ENCODE measurements at places on chromosomes 12 and 14. TPM values are rescaled to one million over a fixed set of nuclear protein-coding genes. Genes with fewer than 3 reads are reported as not detected.

Gene APOLD1
- 4.5 TPM for polyA plus RNA-seq

Gene RNU4-1
- not detected for polyA plus RNA-seq

Gene MCRS1
- polyA plus RNA-seq: 60.4 TPM

Gene CLEC9A
- polyA plus RNA-seq: not detected

Gene CRIP1
- polyA plus RNA-seq: 272 TPM

Gene LRTM2
- polyA plus RNA-seq: not detected

Gene REP15
- polyA plus RNA-seq: 1.3 TPM

Gene BCL2L2
- polyA plus RNA-seq: 35.6 TPM

Gene KRT85
- 0.58 TPM for polyA plus RNA-seq

Gene DEGS2
- 25.1 TPM for polyA plus RNA-seq

Gene FERMT2
- 46.2 TPM for polyA plus RNA-seq

Gene C12orf50
- polyA plus RNA-seq: not detected

Gene ADCY4
- polyA plus RNA-seq: 19.2 TPM

Gene RAD51AP1
- polyA plus RNA-seq: 0.52 TPM

- no peak for DNase-seq
Measured at GRCh38 chr14:84670796-84671195, 859.1 kb upstream of the FLRT2 start.

GRCh38 chr12:69514111-69514510, 43.9 kb downstream of the FRS2 start:
- no peak for DNase-seq

- no peak for DNase-seq
Measured at GRCh38 chr12:45483571-45483970, 245.9 kb upstream of the ARID2 start.

DNA sequence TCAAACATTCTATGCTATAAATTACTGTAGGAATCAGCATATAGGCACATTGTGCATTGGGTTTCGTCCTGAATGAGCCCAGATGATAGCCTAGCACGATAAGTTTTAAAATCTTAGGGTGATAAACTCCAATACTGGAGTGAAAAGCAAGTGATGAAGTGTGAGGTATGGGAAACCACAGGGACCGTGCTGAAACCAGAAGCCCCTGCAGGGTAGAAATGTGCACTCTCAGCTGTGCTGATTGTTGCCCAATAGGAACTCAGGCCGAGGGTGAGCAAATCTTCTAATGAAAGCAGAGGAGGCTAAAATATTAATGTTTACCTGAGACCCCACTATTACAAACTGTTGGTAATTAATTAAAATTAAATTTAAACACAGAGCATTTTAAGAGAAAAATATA, 1486.6 kb downstream of the AACS start:
- no peak for DNase-seq

DNA sequence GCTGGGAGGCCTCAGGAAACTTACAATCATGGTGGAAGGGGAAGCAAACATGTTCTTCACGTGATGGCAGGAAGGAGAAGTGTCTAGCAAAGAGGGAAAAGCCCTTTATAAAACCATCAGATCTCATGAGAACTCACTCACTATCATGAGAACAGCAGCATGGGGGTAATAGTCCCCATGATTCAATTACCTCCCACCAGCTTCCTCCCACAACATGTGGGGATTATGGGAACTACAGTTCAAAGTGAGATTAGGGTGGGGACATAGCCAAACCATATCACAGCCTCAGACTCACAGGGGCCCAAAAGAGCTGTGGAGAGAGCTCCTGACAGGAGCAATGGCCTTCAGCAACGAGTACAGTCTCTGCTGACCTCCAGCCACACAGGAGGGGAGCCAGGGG, 151.4 kb downstream of the GXYLT1 start:
- no peak for DNase-seq

GRCh38 chr12:124592481-124593160, 25.2 kb upstream of the NCOR2 start:
- DNase-seq: no peak

- DNase-seq: peak; percentile 54
Measured at GRCh38 chr14:104898870-104899510, 25.7 kb upstream of the PLD4 start.

DNA sequence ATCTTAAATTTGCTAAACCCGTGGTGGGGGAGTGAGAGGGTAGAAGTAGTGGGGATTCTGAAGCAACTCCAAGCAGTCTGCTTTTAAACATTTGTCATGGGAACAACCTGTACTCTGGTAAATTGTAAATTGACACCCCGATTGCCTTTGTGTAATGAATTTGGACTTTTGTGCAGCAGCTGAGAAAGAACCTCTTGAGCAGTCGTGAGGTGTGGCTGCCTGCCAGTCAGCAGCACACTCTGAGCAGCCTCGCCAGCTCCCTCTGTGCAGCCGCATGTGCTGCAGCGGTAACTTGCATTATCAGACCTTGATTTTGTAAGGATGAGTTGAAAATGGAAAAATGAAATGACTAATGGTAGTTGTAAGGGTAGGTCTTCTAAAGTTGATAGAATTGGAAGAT, 74.3 kb downstream of the SUSD6 start:
- no peak for DNase-seq

- no peak for DNase-seq
Measured at GRCh38 chr12:119020406-119021360, 39.3 kb downstream of the SRRM4 start.

- no peak for DNase-seq
Measured at GRCh38 chr12:52604859-52605258, 3.6 kb upstream of the KRT72 start.

GRCh38 chr12:31225656-31226535, 100.1 kb downstream of the SINHCAF start:
- DNase-seq: no peak

GRCh38 chr12:100591979-100592378, 18.5 kb downstream of the GAS2L3 start:
- DNase-seq: no peak

- DNase-seq: no peak
Measured at GRCh38 chr14:25349269-25349668, 299.3 kb upstream of the STXBP6 start.

GRCh38 chr12:47377414-47378221, 297.9 kb upstream of the AMIGO2 start:
- peak; percentile 92 for DNase-seq

DNA sequence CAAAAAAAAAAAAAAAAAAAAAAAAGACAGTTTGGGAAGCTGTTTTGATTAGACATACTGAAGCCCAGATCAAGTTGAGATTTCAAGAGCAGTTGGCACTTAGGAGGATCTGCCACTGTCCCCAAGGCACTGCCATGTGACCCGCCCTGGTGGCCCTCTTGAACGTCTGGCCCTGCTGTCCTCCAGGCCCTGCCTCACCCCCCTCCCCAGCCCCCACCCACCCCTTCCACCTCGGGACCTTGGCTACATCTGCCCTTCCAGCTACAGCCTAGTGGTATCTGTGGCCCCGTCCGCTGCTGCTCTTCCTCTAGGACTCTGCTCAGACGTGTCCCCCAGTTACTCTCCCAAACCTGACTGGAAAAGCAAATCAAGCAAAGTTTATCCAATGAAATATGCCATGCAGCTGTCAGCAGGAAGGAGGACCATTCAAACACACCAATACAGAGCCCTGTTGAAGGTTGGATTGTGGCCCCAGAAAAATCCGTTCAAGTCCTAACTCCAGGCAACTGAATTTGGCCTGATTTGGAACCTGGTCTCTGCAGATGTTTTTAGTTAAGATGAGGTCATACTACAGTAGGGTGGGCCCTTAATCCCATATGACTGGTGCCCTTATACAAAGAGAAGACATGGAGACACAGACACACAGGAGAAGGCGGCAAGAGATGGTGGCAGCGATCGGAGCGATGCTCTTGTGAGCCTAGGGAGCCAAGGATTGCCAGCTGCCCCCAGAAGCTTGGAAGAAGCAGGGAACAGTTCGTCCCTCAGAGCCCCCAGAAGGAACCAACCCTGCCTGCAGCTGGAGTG, 17.7 kb downstream of the SLC25A29 start:
- peak; percentile 47 for DNase-seq

- DNase-seq: no peak
Measured at GRCh38 chr12:57616383-57617101, 5.3 kb downstream of the ARHGEF25 start.

GRCh38 chr12:69239922-69240630, 707 bp downstream of the CPSF6 start:
- DNase-seq: peak; percentile 77

DNA sequence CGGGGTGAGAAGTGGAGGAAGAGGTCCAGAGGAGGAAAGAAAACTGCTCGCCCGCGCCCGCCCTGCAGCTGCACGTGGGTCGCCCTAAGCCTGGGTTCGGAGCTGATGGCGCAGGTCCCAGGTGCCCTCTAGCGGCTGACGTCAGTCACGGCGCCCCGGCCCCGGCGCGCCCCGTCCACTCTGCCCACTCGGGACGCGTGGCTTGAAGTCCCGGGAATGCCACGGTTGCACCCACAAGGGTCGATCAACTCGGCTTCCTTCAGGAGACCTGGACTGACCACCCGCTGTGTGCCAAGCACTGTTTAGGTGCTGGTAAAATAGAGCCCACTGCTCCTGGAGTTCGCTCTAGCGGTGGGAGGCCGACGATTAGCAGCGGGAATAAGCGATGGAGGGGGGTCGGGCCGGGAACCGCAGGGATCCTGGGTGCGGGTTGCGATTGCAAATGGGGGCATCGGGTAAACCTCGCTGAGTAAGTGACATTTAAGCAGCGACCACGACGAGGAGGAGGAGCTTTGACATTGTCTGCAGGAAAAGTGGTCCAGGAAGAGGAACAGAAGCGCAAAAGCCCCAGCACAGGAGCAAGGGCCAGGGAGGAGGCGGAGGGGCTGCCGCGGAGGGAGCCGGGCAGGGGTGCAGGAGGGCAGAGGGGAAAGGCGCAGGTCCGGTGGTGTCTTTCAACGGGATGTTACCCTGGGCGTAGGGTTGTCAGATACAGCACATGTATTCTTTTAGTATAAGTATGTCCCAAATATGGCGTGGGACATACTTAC, 5.1 kb upstream of the ZNF839 start:
- DNase-seq: peak; percentile 91

- DNase-seq: no peak
Measured at GRCh38 chr12:9122091-9122609, 6.4 kb upstream of the A2M start.

GRCh38 chr12:95548056-95548538, 3.2 kb downstream of the USP44 start:
- DNase-seq: peak; percentile 58

- DNase-seq: no peak
Measured at GRCh38 chr12:98678236-98678945, 33.3 kb downstream of the APAF1 start.

DNA sequence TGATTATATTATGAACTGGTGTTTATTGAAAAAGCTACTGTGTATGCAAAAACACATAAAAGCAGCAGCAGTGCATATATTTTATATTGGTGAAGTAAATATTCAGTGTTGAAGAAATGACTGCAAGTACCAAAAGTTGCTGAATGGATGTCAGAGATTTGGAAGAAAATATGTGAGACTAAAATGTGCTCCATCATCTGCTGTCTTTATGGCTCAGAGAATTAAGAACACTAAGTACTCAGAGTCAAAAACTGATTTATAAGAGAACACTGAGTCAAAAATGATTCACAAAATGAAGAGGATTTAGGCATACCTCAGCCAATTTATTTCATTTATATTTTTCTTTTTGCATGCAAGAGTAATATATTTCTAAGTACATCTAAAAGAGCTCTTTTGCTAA, 86.3 kb upstream of the PDZRN4 start:
- no peak for DNase-seq

DNA sequence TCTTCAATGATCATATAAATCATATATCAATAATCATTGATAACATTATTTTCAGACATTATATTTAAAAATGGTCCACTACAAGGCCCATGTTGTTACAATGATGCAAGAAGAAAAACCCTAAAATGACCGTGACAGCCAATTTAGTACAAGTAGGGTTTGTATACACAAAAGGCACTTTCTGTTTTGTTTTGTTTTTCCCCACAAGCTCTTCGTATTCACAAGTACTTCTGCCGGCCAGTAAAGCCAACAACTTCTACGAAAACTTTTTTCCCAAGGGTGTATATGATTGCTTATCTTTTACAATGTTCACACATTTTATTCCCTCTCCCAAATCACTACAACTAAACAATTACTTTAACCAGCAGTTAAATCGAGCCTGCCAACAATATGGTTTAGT, 9.6 kb downstream of the PTPRB start:
- DNase-seq: no peak

DNA sequence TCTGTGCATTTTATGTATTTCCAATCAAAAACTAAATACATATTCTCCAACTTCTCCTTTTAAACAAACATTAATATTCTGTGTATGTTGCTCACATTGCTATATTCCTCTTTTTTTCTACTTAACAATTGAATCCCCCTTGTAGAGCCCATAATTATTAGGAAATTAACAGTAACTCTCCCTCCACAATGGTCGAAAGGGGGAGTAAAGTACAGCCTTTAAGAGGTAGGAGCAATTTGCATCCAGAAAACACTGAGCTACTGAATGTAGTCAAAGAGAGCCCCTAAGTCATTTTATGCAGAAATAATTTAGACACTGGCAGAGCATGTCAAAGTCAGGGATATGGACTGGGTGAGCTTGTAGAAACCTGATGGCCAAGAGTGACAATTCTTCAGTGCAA, 57.2 kb upstream of the SCN8A start:
- DNase-seq: peak; percentile 31

GRCh38 chr12:62934239-62934798, 631 bp downstream of the PPM1H start:
- peak; percentile 76 for DNase-seq

DNA sequence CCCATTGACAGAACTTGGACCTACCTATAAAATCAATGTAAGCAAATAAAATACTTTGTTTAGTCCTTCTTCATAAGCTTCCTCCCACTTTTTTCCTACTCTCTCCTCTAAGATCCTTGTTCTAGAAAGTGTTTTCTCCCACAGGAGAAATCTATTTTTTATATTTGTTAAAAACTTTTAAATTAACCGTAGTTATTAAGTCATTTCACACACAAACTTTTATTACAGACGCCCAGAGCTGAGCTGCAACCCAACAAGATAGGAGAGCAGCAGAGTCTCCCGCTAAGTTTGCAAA, 27.7 kb downstream of the DAD1 start:
- DNase-seq: no peak
